ENCODE measurements at places on chromosomes 5 and 9.
A peak's percentile ranks its signal among the peaks of the same experiment; 100 is the strongest.

DNA sequence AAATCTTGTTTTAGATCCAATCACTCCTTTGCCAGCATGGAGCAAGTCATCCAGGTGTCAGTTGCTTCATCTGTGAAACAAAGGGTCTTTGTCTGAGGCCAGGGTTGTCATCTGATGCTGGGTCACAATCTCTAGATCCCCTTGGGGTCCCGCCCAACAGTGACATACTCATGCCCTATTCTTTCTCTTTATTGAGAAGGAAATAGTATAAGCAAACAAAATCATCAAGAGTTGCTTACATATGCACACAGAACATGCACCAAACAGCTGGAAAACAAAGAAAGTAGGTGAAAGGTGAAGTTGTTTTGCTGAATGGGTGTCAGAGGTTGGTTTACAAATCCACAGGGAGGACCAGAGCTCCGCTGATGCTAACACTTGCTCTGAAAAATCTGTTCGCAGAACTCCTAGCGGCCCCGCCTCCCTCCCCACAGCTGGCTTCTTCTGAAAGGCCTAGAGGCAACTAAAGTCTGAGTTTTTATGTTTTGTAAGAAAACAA, 106.1 kb upstream of the SLC44A1 start:
- peak; percentile 87 for DNase-seq

- DNase-seq: no peak
Observed at GRCh38 chr9:4620881-4621555, 41.1 kb upstream of the PLPP6 start.

GRCh38 chr9:137545123-137545522, 5.1 kb downstream of the PNPLA7 start:
- DNase-seq: peak; percentile 64

- DNase-seq: no peak
Observed at GRCh38 chr9:121182989-121183388, 18.7 kb downstream of the RAB14 start.

GRCh38 chr5:134225780-134226440, at the start of gene PPP2CA:
PPP2CA (minus strand) TSS chr5:134226073; CDS start chr5:134225861, 212 bp downstream.
- DNase-seq: peak; percentile 99

GRCh38 chr5:59598547-59598874, 295.0 kb downstream of the PDE4D start:
- peak; percentile 24 for DNase-seq

DNA sequence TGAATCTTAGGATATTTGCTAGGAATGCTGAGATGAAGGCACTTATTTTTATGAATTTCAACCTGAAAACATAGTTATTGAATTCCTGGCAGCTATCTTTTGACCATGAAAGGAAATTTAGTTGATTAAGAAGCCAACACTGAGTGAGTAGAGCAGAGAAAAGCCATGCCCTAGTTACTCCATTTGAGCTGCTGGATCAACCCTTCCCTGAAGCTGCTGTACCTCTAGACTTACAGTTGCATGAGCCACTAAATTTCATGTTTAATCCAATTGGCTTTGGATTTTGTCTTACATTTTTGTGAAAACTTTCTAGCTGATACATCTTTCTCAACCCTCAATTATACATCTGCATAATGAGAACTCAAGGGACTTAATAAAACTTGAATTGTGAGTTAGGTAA, 54.6 kb downstream of the CDC42SE2 start:
- no peak for DNase-seq

GRCh38 chr9:121893786-121894185, 199.3 kb downstream of the TTLL11 start:
- DNase-seq: no peak

DNA sequence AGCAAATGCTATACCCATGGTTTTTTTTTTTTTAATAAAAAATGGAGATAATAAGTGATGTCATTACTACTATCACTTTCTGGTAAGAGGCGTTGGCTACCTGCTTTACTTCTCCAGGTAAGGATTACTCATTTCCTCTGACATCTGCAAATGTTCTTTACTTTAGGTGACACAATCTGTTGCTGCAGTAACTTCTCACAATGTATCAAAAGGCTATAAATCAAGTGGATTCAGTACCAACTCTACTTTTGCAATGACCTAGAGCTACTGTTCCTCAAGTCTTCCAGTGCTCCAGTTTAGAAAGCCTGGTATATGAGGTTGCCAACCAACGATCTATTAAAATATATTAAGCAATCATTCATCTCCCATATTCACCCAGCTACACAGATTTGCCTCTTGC, 129.1 kb downstream of the PLK2 start:
- no peak for DNase-seq

GRCh38 chr9:110016340-110016739, 191.6 kb downstream of the C9orf152 start:
- DNase-seq: peak; percentile 66

GRCh38 chr5:124235576-124235975, 510.9 kb downstream of the ZNF608 start:
- DNase-seq: no peak

DNA sequence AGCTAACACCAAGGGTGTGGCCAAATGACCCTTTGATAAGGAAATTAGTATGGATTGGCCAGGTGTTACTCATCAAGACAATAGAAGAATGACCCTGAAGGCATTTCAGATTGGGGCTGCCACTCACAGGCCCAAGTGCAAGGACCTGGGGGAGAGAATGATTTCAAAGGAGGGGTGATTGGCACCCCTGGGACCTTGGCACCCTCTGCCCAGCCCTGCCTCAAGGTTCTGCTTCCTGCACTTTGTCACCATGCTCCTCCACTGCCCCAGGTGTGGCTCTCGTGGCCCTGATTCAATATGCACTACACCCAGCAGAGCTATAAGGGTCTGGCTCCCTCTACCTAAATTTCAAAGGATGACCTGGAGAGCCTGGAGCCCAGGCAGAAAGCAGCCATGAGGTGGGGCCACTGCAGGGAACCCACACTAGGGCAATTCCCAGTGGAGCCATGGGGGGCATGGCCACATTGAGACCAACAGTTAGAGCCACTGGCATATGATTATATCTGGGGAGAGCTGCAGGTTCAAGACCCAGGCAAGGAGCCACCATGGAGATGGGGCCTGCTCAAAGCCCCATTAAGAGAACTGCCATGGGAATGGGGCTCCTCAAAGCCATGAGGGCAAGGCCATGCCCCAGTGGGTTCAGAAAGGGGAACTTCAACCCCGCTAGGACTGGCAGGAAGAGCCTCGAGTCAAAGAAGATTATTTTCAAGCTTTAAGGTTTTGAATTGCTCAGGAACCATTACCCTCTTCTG, 93.0 kb downstream of the CEMIP2 start:
- no peak for DNase-seq

DNA sequence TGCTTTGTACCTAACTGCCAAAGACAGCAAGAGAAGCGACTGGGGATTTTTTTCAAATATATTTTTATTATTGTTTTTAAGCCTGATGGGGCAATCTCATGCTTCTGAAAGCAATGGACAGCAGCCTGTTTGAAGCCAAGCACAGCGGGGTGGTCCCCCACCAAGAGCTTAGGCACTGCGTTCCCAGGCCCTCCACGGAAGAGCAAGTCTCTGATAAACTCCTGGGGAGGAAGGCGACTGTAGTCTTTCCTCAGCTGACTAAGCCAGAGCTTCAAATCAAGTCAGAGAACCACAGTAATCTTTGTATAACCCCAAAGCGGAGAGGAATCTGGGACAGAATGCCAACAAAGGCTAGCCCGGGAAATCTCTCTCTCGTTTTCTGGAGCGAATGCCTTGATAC, 54.4 kb downstream of the ARSB start:
- peak; percentile 6 for DNase-seq

Measured in fibroblast of villous mesenchyme (primary cell).